ENCODE measurements at places on chromosomes 11 and 22.
A peak's percentile ranks its signal among the peaks of the same experiment; 100 is the strongest.

DNA sequence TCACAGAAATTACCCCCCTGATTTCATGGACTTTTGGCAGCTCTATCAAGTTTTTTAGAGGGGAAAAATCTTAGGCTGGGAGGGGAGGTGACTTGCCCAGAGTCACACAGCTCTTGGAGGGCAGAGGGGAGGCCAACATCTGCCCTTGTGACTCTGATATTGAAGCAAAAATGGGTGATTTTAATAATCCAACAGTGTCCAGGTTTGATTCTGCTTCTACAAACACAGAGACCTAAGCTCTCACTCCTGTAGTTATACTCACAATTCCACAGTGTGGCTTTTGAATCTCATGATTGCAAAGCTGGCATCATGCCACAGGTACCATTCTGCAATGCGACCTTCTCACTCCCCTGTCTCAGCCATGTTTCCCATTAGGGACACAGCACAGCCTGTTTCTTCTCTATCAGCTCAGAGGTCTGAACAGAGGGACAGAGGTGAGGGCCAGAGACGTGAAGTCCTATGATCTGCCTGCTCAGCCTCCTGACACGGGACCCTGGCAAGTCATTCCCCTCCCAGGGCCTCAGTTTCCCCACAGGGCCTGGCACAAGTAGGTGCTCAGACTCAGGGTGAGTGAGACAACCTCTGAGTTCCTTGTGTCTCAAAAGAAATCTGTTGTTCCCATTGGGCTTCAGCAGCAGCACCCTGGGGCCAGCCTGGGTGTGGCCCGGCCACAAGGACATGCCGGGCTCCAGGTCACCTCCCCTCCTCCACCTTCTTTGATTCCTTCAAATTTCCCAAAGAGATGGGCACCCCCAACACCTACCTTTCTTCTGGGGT lies 766 bp downstream of the APOL2 start:
- peak overlapping the region; percentile 91 for H3K27ac ChIP-seq
- peak overlapping the region; percentile 94 for H3K4me3 ChIP-seq
- DNase-seq, result no peak
- H3K36me3 ChIP-seq, result peaks cover 20% of the 10 kb centered on the region
- H3K4me1 ChIP-seq, result peaks cover 69% of the 10 kb centered on the region

DNA sequence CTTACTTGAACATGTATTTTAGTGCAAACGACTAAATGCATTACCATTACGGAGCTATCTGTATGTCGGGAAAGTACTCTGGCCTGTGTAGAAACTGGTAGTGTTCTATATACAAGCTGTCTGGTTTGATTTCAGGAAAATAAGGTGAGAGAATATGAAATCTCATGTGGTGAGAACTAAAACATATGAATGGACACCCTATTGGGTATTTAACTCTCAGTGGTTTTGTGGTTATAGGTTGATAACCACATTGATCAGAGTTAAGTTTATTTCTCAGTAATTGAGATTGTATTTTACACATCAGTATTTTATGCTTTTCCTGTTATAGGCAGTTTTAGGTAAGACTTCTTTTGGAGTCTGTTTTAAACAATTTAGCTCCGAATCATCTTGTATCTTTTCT lies 10.4 kb downstream of the ANO5 start:
- H3K27ac ChIP-seq, result no peak overlapping the region
- H3K4me3 ChIP-seq, result no peak overlapping the region
- H3K36me3 ChIP-seq, result no peaks in the 10 kb centered on the region
- no peaks in the 10 kb centered on the region for H3K4me1 ChIP-seq
- no peaks in the 10 kb centered on the region for H3K27me3 ChIP-seq
- DNase-seq, result no peak

DNA sequence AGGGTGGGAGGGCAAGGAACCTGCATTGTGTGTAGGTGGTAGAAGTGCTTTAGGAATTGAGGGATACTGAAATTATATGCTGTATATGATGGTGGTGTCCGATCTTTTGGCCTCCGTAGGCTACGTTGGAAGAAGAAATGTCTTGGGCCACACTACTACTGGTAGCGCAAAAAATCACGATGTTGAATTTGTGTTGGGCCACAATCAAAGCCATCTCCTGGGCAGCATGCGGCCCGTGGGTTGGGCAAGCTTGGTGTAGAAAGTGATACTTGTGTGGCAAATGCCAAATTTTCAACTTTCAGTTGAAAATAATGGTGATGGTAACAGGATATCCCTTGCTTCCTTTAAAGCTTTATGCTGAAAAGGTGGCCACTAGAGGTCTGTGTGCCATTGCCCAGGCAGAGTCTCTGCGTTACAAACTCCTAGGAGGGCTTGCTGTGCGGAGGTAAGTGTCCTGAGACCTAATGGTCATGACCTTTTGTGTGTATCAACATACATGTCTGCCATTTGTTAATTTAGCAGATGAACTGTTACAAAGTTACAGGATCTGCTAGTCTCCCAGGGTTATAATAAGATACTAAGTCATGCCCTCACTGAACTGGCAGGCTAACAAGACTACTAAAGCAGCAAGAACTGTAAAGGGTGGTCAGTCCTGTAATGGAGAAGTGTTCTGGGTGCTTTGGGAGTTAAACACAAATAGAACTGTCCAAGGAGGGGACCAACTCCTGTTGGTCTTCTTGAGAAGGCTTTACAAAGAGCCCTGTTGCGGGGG lies 2.9 kb downstream of the RPS3 start:
- peaks cover 7% of the 10 kb centered on the region for H3K27me3 ChIP-seq
- no peak for DNase-seq
- H3K27ac ChIP-seq, result peak overlapping the region; percentile 60
- H3K4me1 ChIP-seq, result peaks cover 61% of the 10 kb centered on the region

- H3K27me3 ChIP-seq, result peaks cover 12% of the 10 kb centered on the region
- peaks cover 14% of the 10 kb centered on the region for H3K4me1 ChIP-seq
- H3K4me3 ChIP-seq, result no peak overlapping the region
- no peaks in the 10 kb centered on the region for H3K36me3 ChIP-seq
- H3K27ac ChIP-seq, result no peak overlapping the region
Measured at GRCh38 chr11:45178223-45178622, 31.8 kb downstream of the PRDM11 start.

GRCh38 chr22:37887584-37888378 lies 18.3 kb upstream of the MICALL1 start:
- peak; percentile 54 for DNase-seq
- peak overlapping the region; percentile 54 for H3K27ac ChIP-seq
- peaks cover 28% of the 10 kb centered on the region for H3K36me3 ChIP-seq
- H3K4me3 ChIP-seq, result no peak overlapping the region

DNA sequence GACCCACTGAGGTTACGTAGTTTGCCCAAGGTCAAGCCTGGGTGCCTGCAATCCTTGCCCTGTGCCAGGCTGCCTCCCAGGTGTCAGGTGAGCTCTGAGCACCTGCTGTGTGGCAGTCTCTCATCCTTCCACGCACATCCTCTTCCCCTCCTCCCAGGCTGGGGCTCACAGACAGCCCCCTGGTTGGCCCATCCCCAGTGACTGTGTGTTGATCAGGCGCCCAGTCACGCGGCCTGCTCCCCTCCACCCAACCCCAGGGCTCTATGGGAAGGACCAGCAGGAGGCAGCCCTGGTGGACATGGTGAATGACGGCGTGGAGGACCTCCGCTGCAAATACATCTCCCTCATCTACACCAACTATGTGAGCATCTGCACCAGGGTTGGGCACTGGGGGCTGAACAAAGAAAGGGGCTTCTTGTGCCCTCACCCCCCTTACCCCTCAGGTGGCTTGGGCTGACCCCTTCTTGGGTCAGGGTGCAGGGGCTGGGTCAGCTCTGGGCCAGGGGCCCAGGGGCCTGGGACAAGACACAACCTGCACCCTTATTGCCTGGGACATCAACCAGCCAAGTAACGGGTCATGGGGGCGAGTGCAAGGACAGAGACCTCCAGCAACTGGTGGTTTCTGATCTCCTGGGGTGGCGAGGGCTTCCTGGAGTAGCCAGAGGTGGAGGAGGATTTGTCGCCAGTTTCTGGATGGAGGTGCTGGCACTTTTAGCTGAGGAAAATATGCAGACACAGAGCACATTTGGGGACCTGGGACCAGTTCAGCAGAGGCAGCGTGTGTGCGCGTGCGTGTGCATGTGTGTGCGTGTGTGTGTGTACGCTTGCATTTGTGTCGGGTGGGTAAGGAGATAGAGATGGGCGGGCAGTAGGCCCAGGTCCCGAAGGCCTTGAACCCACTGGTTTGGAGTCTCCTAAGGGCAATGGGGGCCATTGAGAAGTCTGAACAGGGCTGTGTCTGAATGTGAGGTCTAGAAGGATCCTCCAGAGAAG lies 1.6 kb downstream of the GSTP1 start:
- peak overlapping the region; percentile 81 for H3K27ac ChIP-seq
- H3K4me1 ChIP-seq, result peaks cover 46% of the 10 kb centered on the region
- H3K36me3 ChIP-seq, result peaks cover 17% of the 10 kb centered on the region
- no peak for DNase-seq
- H3K27me3 ChIP-seq, result peaks cover 14% of the 10 kb centered on the region

DNA sequence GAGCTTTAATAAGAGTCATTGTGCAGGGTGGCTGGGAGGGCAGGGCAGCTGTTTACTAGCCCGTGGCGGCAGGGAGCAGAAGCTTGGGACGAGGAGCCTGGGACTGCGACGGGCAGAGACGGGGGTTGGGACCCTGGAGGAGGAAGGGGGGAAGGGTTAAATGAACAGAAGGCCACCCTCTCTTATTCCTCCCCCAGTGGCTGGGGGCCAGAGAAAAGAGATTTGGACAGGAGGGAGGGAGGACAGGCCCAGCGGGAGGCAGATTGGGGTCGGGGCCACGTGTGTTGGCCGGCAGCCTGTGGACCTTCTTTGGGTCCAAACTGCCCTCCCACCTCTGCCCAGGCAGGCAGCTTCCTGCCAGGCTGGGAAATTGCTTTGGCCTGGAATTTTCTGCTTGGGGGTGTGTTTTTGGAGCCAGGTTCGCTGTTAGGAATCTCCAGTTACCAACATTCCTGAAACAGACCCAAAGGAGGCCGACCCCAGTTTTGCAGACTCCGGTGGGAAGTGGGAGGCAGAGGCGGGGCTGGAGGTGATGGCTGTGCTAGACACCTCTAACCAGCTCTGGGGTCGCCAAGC lies 50.2 kb downstream of the APOL3 start:
- DNase-seq, result no peak
- H3K27ac ChIP-seq, result no peak overlapping the region
- H3K4me3 ChIP-seq, result no peak overlapping the region
- no peaks in the 10 kb centered on the region for H3K36me3 ChIP-seq
- H3K4me1 ChIP-seq, result peaks cover 5% of the 10 kb centered on the region

GRCh38 chr11:111967649-111968048 lies 30.5 kb downstream of the DIXDC1 start:
- no peaks in the 10 kb centered on the region for H3K36me3 ChIP-seq
- H3K4me3 ChIP-seq, result no peak overlapping the region
- H3K27ac ChIP-seq, result no peak overlapping the region
- H3K4me1 ChIP-seq, result no peaks in the 10 kb centered on the region
- H3K27me3 ChIP-seq, result peaks cover 1% of the 10 kb centered on the region
- DNase-seq, result no peak

DNA sequence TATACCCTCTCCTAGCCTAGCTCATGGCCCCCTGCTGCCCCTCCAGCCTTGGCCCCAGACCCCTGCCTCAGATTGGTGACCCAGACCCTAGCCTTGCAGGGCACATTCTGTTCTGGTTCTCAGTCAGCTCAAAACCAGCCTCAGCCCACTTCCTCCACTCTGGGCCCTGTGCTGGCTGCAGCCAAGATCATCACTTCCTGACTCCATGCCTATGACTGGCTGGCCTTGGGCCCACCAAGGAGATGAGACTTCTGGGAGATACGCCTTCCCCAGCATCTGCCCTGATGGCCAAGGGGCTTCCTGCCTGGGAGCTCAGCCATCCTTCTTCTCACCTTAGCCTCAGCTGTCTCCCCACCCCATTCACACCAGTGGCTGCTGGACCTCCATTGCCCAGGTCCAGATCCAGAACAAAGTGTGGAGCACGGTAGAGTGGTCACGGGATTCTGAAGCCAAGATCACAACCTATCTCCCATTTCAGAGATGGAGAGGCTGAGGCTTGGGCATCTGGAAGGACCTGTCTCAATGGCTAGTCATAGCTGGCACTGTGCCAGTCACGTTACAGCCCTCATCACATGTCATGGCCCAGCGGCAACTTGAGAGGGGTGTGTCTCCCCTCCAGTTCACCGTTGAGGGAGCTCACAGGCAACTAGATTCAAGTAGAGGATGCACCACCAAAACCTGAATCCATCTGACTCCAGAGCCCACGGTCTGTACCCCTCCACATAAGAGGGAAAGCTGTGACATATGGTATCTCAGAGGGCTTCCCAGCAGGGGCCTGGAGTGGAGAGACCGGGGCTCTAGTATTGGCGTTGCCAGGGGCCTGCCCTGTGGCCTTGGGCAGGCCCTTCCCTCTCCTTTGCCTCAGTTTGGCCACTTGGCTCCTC lies 43.0 kb upstream of the KLHL35 start:
- peaks cover 8% of the 10 kb centered on the region for H3K27me3 ChIP-seq
- no peak for DNase-seq
- peak overlapping the region; percentile 50 for H3K27ac ChIP-seq
- no peak overlapping the region for H3K4me3 ChIP-seq

GRCh38 chr11:33924341-33924740 lies 32.5 kb upstream of the LMO2 start:
- no peak overlapping the region for H3K27ac ChIP-seq
- no peaks in the 10 kb centered on the region for H3K36me3 ChIP-seq
- H3K27me3 ChIP-seq, result peaks cover 29% of the 10 kb centered on the region
- no peak for DNase-seq
- H3K4me3 ChIP-seq, result no peak overlapping the region

- no peak overlapping the region for H3K27ac ChIP-seq
- no peak for DNase-seq
- peaks cover 12% of the 10 kb centered on the region for H3K4me1 ChIP-seq
- no peak overlapping the region for H3K4me3 ChIP-seq
- peaks cover 4% of the 10 kb centered on the region for H3K27me3 ChIP-seq
Measured at GRCh38 chr22:28889478-28890024, 6.2 kb downstream of the ZNRF3 start.

DNA sequence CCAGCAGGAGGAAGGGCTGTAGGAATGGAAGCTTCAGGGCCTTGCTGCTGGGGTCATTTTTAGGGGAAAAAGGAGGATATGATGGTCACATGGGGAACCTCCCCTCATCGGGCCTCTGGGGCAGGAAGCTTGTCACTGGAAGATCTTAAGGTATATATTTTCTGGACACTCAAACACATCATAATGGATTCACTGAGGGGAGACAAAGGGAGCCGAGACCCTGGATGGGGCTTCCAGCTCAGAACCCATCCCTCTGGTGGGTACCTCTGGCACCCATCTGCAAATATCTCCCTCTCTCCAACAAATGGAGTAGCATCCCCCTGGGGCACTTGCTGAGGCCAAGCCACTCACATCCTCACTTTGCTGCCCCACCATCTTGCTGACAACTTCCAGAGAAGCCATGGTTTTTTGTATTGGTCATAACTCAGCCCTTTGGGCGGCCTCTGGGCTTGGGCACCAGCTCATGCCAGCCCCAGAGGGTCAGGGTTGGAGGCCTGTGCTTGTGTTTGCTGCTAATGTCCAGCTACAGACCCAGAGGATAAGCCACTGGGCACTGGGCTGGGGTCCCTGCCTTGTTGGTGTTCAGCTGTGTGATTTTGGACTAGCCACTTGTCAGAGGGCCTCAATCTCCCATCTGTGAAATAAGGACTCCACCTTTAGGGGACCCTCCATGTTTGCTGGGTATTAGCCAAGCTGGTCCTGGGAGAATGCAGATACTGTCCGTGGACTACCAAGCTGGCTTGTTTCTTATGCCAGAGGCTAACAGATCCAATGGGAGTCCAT lies 14.1 kb downstream of the IL10RA start:
- H3K27me3 ChIP-seq, result peaks cover 31% of the 10 kb centered on the region
- no peaks in the 10 kb centered on the region for H3K36me3 ChIP-seq
- no peak overlapping the region for H3K4me3 ChIP-seq
- H3K4me1 ChIP-seq, result no peaks in the 10 kb centered on the region
- DNase-seq, result no peak

- no peak for DNase-seq
- H3K36me3 ChIP-seq, result no peaks in the 10 kb centered on the region
- H3K27ac ChIP-seq, result no peak overlapping the region
Measured at GRCh38 chr11:445765-446588, 4.1 kb upstream of the PTDSS2 start.

All from HFFc6 (cell line).